Psoas muscle (tissue), 8 donors: ENCODE measurements at places on chromosomes 1 and 21. TPM values are rescaled to one million over a fixed set of nuclear protein-coding genes. Genes with fewer than 3 reads are reported as not detected.

The TNFRSF4 gene
- total RNA-seq = 4.6 TPM

The TNFSF4 gene
- 0.28 TPM for total RNA-seq

The LRRC53 gene
- total RNA-seq = not detected

DNA sequence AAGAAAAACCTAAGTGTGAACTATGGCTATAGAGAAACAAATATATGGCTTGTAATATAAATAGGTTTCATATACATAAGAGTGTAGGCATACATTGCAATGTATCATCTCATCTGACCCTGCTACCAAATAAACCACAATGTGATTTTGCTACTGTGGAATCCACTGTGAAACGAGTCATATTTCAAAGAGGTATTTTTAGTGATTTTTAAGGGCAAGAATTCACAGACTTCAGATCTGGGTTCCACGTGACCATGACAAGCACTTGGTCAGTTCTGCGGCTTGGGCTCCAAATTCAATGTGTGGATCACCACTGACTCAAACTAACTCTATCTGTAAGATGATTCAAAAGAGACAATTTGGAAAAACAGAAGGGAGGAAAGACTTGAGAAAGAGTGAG lies 147.0 kb upstream of the ERG start:
- no peak overlapping the region for H3K27ac ChIP-seq
- H3K4me1 ChIP-seq = no peaks in the 10 kb centered on the region
- no peak for DNase-seq
- H3K27me3 ChIP-seq = peaks cover 15% of the 10 kb centered on the region

- no peaks in the 10 kb centered on the region for H3K27me3 ChIP-seq
- H3K27ac ChIP-seq = no peak overlapping the region
- H3K36me3 ChIP-seq = no peaks in the 10 kb centered on the region
- H3K4me1 ChIP-seq = no peaks in the 10 kb centered on the region
Measured at GRCh38 chr1:38117444-38117887, 70.9 kb upstream of the POU3F1 start.
